M059J (cell line): ENCODE measurements at places on chromosomes 12 and 14. TPM values are rescaled to one million over a fixed set of nuclear protein-coding genes. Genes with fewer than 3 reads are reported as not detected.
A peak's percentile ranks its signal among the peaks of the same experiment; 100 is the strongest.

The CAPZA3 gene
- not detected in 2 replicates for total RNA-seq

DNA sequence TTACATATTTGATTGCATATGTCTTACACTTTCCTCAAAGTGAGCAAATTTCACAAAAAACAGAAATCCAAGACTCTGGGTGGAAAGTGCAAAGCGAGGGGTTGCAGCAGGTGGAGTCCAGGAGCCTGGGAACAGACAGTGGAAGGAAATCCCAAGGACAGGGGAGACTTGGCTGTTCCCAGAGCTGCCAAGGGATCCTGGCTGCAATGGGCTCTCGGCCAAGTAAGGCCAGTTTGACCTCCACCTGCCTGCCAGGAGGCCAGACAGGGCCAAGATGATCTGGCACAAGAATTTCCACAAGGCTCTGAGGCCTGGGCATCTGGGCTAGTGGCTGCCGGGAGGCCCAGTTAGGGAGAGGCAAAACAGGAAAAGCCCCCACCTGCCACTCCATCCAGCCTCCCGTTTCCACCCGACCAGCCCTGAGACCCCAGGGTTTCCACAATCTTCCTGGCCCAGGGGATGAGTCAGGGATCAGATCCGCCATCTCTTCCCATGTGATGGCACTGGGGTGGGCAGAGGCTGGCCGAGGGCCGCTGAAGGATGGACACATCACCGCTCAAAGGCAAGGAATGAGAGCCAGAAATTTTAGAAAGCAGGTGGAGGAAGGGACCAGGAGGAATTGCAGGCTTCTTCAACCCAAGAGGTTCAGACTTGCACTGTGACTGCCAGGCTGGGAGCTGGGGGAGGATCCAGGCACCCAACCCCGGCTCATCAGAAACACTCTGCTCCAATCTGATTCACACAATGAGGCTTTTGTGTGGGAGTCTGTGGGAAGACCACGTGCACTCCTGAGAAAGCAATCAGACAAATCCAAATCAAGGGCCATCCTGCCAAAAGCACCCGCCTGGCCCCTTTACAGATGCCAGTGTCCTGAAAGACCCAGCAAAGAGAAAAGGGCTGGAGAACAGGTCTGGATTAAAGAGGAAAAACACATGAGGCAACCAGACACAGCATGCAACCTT lies 16.3 kb downstream of the SCARB1 start:
- DNase-seq = peak; percentile 22

The FOXN4 gene
- not detected in 2 replicates for total RNA-seq

- no peak for DNase-seq
Observed at GRCh38 chr12:104827587-104827986, 130.5 kb downstream of the SLC41A2 start.

DNA sequence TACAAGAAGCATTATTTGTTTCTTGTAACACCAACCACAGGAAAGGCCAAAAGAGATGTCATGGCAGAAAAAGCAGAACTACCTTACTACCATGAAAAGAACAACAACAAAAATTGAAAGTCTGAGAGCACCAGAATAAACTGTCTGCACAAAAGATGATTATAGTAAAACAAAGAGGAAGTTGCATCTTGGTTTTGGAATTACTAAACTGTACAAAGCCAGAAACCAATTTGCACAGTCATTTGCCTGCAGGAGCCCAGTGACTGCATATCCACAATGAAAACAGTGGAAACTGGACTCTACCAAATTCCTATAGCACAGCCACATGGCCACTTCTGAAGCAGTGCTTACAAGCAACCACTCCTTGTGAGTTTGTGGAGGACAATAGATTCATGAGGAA lies 276.2 kb downstream of the SSPN start:
- peak; percentile 17 for DNase-seq

The RNASE1 gene
- total RNA-seq = 1.4 and 1.6 TPM in 2 replicates

The AHSA1 gene
- 79.3 and 133 TPM in 2 replicates for total RNA-seq
